ENCODE measurements at places on chromosomes 13 and 19. TPM values are rescaled to one million over a fixed set of nuclear protein-coding genes. Genes with fewer than 3 reads are reported as not detected.
A peak's percentile ranks its signal among the peaks of the same experiment; 100 is the strongest.

Gene CEACAM8
- total RNA-seq, result not detected

DNA sequence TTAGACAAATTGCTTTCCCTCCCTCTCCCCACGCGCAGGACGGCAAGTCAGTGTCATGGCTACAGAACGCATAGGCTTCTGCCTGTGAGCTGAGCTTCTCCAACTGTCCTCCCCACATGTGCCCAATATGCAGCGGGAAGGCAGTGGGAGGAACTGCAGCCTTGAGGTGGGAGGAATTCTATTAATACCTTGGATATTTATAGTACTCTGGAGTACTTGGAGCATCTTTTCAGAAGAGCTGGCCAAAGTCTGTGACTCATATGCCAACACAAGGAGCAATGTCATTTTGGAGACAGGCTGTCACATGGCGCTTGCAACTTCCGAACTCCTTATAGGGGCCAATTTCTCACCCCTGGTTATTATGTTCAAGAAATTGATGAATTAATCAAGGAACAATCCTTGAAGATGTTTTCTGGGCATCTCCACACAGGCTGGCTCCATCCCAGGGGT lies 245.0 kb upstream of the SERP2 start:
- H3K27ac ChIP-seq, result no peak overlapping the region
- H3K36me3 ChIP-seq, result no peaks in the 10 kb centered on the region
- no peak for DNase-seq
- no peak overlapping the region for H3K4me3 ChIP-seq
- no peaks in the 10 kb centered on the region for H3K27me3 ChIP-seq

Gene CEACAM21
- total RNA-seq, result not detected

Gene ZNF419
- total RNA-seq, result 16.9 TPM

Gene PDX1
- 3.7 TPM for total RNA-seq

GRCh38 chr13:25167382-25168174 lies 4.5 kb downstream of the AMER2 start:
- no peaks in the 10 kb centered on the region for H3K27me3 ChIP-seq
- H3K36me3 ChIP-seq, result no peaks in the 10 kb centered on the region
- no peaks in the 10 kb centered on the region for H3K4me1 ChIP-seq
- H3K27ac ChIP-seq, result no peak overlapping the region

DNA sequence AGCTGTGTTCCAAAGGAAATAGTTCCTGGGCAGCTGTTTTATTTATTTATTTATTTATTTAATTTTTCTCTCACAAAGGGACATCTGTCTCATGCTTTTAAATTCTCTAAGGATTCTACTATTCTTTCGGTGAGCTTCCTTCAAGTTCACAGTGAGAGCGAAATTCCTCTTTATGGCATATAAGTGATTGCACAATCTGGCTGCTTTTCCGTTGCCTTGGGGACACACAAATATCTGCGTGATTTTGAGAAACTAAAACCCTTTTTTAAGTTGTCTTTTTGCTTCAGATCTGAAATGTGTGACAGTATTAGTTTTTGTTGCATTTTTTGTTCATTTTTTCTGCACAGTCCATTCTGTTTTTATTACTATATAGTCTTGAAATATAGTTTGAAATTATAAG lies 19.2 kb downstream of the ZNF486 start:
- no peak overlapping the region for H3K27ac ChIP-seq
- H3K27me3 ChIP-seq, result no peaks in the 10 kb centered on the region
- H3K4me3 ChIP-seq, result no peak overlapping the region
- H3K36me3 ChIP-seq, result no peaks in the 10 kb centered on the region
- no peak for DNase-seq

DNA sequence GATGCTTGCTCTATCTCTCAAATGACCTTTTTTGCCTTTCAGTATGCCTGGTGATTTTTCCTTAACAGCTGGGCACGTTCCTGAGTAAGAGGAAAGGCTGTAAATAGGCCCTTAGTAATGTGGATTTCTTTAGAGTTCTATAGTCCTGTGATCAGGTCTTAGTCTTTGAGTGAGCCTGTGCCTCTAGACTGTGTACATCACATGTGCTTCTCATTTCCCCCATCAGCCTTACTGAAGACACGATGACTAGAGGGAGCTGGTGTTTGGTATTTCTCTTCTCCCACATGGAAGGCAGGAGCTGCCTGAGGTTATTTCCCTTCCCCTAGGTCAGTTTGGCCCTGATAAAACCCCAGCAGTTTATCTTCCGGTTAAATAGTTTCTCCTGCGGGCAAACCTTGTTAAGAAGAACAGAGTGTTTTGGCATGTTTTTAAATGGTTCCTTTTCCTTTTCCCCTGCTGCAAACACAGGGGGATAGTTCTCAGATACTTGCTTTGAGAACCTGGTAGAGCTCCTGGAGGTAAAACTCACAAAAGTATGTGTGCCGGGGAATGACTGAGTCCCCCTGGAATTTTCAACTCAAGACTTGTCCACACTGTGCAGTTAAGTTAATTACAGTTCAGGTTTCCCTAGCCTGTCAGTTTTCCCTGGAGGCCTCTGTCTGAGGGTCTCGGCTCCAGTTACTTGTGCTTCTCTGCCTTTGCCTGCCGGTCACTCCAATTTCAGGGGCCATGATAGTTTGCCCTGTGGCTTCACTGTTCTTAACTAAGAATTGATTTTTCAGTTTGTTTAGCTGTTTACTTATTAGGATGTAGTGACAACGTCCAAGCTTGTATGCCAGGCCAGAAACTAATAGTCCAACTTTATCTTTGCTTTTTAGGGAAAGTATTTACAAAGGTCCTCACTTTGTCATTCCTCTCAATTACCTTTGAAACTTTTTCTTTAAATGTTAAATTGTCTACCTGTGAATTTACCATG lies 94.4 kb downstream of the URI1 start:
- no peaks in the 10 kb centered on the region for H3K4me1 ChIP-seq
- H3K4me3 ChIP-seq, result no peak overlapping the region
- peaks cover 1% of the 10 kb centered on the region for H3K36me3 ChIP-seq
- DNase-seq, result no peak
- H3K27ac ChIP-seq, result no peak overlapping the region

GRCh38 chr13:21033212-21033840 lies 28.1 kb downstream of the LATS2 start:
- H3K27ac ChIP-seq, result peak overlapping the region; percentile 8
- H3K36me3 ChIP-seq, result no peaks in the 10 kb centered on the region
- no peaks in the 10 kb centered on the region for H3K27me3 ChIP-seq

Gene APOE
- total RNA-seq, result 1,404 TPM

Gene VSTM1
- total RNA-seq, result not detected

GRCh38 chr13:28753208-28753892 lies 34.6 kb upstream of the SLC46A3 start:
- DNase-seq, result peak; percentile 71
- no peaks in the 10 kb centered on the region for H3K36me3 ChIP-seq
- no peak overlapping the region for H3K4me3 ChIP-seq
- H3K27ac ChIP-seq, result peak overlapping the region; percentile 91

DNA sequence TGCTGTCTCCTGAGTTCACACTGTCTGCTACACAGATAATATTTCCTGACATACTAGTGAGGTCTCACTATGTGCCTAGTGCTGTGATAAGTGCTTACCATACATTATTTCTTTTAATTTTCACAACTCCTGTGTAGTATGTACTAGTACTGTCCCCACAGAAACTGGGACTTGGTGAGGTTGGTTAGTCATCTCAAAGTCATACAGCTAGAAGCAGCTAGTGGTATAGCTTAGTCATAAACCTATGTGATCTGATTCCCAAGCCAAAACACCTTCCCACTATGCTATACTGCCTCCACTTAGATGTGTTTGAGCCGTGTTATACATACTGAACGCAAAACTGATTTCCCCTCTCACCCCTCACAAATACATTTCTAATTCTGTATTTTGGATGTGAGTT lies 10.5 kb downstream of the MTMR6 start:
- H3K27ac ChIP-seq, result no peak overlapping the region
- DNase-seq, result no peak
- no peaks in the 10 kb centered on the region for H3K27me3 ChIP-seq
- H3K4me1 ChIP-seq, result no peaks in the 10 kb centered on the region
- no peaks in the 10 kb centered on the region for H3K36me3 ChIP-seq
- H3K4me3 ChIP-seq, result no peak overlapping the region

- no peaks in the 10 kb centered on the region for H3K4me1 ChIP-seq
- DNase-seq, result no peak
- no peak overlapping the region for H3K27ac ChIP-seq
- no peak overlapping the region for H3K4me3 ChIP-seq
- H3K27me3 ChIP-seq, result no peaks in the 10 kb centered on the region
Measured at GRCh38 chr19:39112338-39112890, 13.2 kb upstream of the PAK4 start.

DNA sequence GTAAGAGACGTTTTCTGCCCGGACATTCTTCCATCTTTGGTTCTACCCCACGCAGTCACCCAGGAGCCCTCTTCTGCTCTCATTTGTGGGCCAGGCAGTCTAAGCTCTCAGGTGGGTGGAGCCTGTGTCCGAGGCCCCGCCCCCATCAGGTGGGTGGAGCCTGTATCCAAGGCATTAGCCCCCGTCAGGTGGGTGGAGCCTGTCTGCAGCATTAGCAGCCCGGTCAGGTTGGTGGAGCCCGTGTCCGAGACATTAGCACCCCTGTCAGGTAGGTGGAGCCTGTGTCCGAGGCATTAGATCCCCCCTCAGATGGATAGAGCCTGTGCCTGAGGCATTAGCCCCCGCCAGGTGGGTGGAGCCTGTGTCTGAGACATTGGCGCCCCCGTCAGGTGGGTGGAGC lies 45.5 kb upstream of the C13orf46 start:
- H3K4me1 ChIP-seq, result no peaks in the 10 kb centered on the region
- H3K27me3 ChIP-seq, result no peaks in the 10 kb centered on the region
- H3K36me3 ChIP-seq, result no peaks in the 10 kb centered on the region
- H3K4me3 ChIP-seq, result no peak overlapping the region
- H3K27ac ChIP-seq, result no peak overlapping the region

GRCh38 chr19:48170817-48171347 lies 402 bp downstream of the ZSWIM9 start:
- H3K4me3 ChIP-seq, result peak overlapping the region; percentile 100
- DNase-seq, result no peak
- H3K27me3 ChIP-seq, result no peaks in the 10 kb centered on the region
- H3K4me1 ChIP-seq, result no peaks in the 10 kb centered on the region
- peak overlapping the region; percentile 87 for H3K27ac ChIP-seq
- peaks cover 4% of the 10 kb centered on the region for H3K36me3 ChIP-seq

DNA sequence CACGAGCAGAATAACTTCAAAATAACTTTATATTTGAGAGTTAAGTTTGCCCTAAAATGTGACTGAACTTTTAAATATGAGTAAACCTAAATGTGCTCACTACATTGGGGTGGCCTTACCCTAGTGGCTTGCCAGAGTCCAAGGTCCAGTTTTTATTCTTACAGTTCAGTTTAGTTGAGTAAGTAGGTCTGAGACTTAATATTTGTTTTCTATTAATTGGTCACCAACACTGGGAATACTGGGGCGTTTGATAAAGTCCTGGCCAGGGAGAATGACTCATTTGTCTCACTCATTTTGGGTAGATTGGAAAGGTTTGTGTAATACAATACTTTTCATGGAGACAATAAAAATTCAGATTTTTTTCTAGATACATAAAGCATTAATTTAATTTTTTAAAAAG lies 127.8 kb upstream of the SPATA13 start:
- no peak for DNase-seq
- H3K4me3 ChIP-seq, result no peak overlapping the region
- H3K27ac ChIP-seq, result no peak overlapping the region

Gene C19orf25
- 41.9 TPM for total RNA-seq

DNA sequence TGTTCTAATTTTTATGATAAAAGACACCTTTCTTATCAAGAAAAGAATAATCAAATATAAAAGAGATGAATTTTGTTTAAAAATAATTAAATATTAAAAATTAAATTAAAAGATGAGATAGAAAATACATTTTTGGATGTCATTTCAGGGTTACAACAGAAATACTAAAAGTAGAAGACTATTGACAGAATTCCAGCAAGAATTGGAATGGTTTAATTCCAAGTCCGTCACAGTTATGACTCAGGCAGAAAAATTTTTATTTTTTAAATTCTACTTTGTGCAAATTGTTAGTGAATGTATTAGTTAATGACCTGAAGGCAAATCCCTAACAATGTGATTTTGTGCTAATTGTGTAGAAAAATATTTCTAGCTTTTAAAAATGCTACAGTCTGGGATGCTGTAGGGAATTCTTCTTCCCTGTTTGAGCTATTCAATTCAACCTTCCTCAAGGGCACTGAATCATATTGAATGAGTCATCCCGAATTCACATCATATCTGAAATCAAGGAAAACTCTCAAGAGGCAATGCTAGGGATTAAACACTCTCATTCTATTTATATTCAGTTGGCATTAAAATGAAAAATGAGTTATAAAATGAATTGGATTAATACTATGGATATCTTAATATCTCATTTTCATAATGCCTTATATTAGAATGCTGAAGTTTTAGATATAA lies 633.5 kb upstream of the ATXN8OS start:
- H3K27me3 ChIP-seq, result no peaks in the 10 kb centered on the region
- H3K4me1 ChIP-seq, result no peaks in the 10 kb centered on the region
- H3K4me3 ChIP-seq, result no peak overlapping the region
- H3K36me3 ChIP-seq, result no peaks in the 10 kb centered on the region
- no peak overlapping the region for H3K27ac ChIP-seq

Gene TPTE2
- not detected for total RNA-seq

Gene CCDC9
- total RNA-seq, result 44.3 TPM

Gene NLRP9
- total RNA-seq, result not detected

DNA sequence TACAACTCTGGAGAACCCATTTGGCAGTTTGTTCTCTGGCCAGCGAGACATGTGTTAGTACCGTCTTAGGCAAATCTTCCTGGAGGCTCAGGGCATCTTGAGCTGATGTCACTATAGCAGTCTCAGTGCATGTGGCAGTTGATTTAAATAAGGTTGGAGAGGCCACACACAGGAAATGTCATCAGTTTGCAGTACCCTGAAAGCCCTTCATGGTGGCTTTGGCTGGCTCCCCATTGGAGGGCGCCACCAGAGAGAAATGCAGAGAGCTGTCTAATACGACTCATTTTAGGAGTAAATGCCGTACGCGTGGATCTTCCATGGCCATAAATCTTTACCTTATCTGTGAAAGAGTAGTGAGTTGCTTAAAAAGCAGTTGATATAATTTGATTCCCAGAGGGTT lies 163.1 kb downstream of the STK24 start:
- no peak overlapping the region for H3K4me3 ChIP-seq
- H3K4me1 ChIP-seq, result peaks cover 24% of the 10 kb centered on the region
- H3K36me3 ChIP-seq, result 0 out of 2 replicates have a peak, but pooled peaks cover 2% of the 10 kb centered on the region

Gene FGF21
- total RNA-seq, result 3.0 TPM

GRCh38 chr13:30382836-30383525 lies 39.3 kb upstream of the UBE2L5 start:
- no peak overlapping the region for H3K4me3 ChIP-seq
- peak overlapping the region; percentile 19 for H3K27ac ChIP-seq
- H3K36me3 ChIP-seq, result no peaks in the 10 kb centered on the region
- DNase-seq, result no peak
- H3K4me1 ChIP-seq, result peaks cover 12% of the 10 kb centered on the region

GRCh38 chr13:97561182-97561581 lies 127.2 kb downstream of the RAP2A start:
- DNase-seq, result no peak
- no peak overlapping the region for H3K4me3 ChIP-seq
- H3K4me1 ChIP-seq, result no peaks in the 10 kb centered on the region
- no peaks in the 10 kb centered on the region for H3K36me3 ChIP-seq

- H3K27me3 ChIP-seq, result no peaks in the 10 kb centered on the region
- peak overlapping the region; percentile 63 for H3K4me3 ChIP-seq
- peaks cover 45% of the 10 kb centered on the region for H3K4me1 ChIP-seq
- DNase-seq, result peak; percentile 83
- H3K27ac ChIP-seq, result peak overlapping the region; percentile 87
Measured at GRCh38 chr19:48624791-48625723, 5.8 kb downstream of the SPHK2 start.

- H3K4me3 ChIP-seq, result no peak overlapping the region
- no peaks in the 10 kb centered on the region for H3K27me3 ChIP-seq
- H3K4me1 ChIP-seq, result no peaks in the 10 kb centered on the region
- H3K36me3 ChIP-seq, result no peaks in the 10 kb centered on the region
Measured at GRCh38 chr13:102792396-102792795, 6.4 kb downstream of the POGLUT2 start.

- DNase-seq, result no peak
- no peak overlapping the region for H3K4me3 ChIP-seq
- H3K27me3 ChIP-seq, result no peaks in the 10 kb centered on the region
- no peak overlapping the region for H3K27ac ChIP-seq
- no peaks in the 10 kb centered on the region for H3K36me3 ChIP-seq
Measured at GRCh38 chr13:40220299-40220935, 446.0 kb downstream of the FOXO1 start.

All from Caco-2 (cell line).